A172 (cell line): ENCODE measurements at places on chromosomes 7 and 10. TPM values are rescaled to one million over a fixed set of nuclear protein-coding genes. Genes with fewer than 3 reads are reported as not detected.

Gene EGR2
- 0.09 and 0.19 TPM in 2 replicates for total RNA-seq

Gene HSPB1
- total RNA-seq = 235 and 382 TPM in 2 replicates

Gene STOX1
- 0.96 and 2.3 TPM in 2 replicates for total RNA-seq

Gene ACTL6B
- total RNA-seq = not detected in 2 replicates

DNA sequence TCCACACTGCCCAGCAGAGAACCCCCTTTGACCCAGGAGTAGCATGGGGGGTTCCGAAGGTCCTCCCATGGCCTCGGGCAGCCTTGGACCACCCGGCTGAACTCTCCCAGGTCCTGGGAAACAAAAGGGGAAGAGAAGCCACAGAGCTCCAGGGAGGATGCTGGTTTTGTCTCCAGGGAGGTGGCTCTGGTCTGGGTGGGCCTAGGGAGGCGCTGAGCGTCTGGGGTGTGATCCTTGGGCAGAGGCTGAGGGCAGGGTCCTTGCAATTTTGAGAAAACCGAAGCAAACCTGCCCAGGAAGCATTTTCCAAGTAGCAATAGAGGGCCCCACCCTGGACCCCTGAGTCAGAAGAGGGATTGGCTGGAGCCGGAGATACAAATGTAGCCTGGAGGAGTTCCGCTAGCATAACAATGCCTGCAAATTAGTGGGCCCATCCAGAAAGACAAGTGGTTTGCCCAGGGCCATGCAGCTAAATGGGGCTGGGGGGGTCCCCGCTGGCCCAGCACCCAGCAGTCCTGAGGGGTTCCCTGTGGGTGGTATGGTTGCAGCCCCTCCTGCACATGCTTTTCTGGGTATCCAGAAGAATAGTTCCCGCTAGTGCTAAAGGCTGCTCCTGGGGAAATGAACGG is 2.0 kb downstream of the UTF1 start:
- DNase-seq = no peak

DNA sequence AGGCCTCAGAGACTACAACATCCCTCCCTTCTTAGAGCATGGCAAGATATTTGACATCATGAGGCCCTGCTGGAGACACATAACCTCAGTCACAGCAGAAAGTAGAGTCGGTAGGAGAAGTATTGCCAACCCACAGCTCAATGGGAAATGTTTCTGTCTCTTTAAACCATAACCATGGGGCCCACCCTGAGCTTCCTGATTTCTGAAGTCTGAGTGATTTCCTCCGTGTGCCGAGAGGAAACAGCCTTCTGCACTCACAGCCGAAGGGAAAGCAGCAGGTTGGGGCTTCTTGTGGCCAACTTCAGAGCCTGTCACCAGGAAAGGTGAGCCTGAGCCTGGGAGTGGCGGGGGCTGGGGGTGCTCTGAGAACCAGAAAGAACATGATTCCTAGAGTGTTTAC is at the start of gene GIMAP1:
GIMAP1 (plus strand) TSS at position 246 of the 400 bp plus-strand sequence. CDS start 2,435 bp downstream, outside the sequence.
- DNase-seq = no peak

DNA sequence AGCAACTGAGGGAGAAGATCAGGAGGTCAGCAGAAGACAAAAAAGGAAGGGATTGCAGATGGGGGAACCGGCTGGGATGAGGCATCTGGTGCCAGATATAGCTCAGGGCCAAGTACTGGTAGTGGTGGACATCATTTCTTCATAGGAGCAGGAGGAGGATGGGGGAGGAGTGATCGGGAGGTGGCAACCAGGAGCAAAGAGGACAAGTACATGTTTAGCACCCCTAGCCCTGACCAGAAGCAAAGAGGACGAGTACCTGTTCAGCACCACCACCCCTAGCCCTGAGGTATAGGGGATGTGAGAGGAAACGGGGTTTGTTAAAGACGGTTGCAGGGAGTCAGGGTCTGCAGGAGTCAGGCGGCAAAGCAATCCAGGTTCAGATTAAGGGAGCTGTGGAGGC is 84.5 kb upstream of the NPS start:
- DNase-seq = no peak

DNA sequence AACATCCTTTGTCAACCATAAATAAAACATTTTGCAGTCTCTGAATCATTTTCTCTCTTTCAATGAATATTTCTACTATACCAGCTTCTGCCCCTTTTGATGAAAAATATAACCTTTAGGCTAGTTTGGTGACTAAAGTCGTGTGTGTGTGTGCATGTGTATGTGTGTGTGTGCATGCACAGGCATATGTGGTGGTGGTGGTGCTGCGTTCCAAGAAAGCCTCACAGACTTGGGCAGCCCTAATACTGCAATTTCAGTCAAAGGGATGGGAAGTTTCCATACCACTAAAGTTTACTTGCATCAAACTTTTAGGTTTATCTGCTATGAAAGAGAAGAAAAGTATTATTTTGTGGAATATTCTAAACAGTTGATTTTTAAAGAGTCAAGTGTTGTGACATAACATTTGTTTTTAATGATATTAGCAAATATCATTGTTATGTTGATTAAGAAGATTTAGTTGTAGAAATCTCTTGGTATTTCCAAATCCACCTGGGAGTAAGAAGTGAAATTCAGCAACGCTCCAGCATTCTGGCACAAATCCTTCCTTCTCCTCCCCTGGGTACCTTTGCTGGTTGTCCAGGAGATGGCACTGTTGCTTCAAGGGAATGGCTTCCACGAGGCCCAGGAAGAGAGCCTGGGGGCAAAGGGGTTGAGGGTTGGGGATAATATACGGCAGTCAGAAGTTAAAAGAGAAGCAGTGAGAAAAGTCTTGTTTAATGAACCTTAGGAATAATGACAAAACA is 41.5 kb downstream of the ASB4 start:
- peak; percentile 68 for DNase-seq

DNA sequence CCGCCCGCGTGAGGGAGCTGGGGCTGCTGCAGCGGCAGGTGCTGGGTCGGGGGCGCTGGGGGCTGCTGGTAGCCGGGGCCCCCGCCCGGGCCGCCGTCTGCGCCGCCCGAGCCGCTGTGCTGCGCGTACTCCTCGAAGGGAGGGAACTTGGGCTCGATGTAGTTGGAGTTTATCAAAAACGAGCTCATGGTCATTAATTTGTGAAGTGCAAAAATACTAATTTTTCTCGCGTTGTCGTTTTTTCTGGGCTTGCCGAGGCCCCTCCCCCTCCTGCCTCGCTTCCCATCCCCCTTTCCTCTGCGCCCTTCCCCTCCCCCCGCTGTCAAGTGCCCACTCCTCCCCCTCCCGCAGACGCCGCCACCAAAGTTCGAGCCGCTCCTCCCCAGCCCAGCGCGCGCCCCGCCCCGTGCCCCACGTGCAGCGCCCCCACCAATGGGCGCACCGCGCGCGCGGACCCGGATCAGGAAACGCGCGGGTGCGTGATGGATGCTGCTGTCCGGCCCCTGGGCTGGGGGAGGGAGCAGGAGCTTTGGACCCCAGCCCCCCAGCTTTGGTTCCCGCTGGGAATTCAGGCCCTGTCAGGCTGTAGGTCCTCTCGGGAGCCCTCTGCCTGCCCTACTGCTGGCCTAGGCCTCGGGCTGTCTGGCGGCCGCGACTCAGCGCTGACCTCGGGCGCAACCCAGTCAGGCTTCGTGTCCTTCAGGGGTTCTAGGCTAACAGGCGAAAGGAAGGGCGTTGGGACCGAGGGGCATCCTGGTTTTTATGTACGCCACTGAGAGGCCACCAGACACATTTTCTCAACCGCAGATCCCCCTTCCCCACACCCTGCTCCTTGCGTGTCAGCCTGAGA is at the start of gene HOXA4:
HOXA4 (minus strand) TSS at position 218 of the 850 bp plus-strand sequence; CDS start at position 194, 24 bp downstream.
- peak; percentile 82 for DNase-seq

- DNase-seq = no peak
Observed at GRCh38 chr10:125333209-125333591, 172.8 kb upstream of the CTBP2 start.

DNA sequence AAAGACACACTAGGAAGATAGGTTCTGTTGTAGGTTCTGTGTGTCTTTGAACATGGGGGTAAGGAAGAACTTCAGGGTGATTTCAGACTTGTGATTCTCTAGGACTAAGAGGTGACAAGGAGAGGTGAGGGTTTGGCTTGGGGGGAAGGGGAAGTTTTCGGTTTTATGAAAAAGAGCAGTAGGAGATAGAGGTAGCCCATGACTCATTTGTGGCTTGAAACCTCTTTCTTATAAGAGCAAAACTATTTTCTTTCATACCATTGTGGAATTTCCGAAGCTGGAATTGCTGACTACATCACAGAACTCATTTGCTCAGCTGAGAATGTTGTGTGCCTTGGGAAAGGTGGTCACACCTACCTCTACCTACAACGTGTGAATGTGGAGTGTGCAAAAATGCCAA is 39.6 kb upstream of the IKZF1 start:
- DNase-seq = no peak
